ENCODE measurements at places on chromosomes 13 and 19.
A peak's percentile ranks its signal among the peaks of the same experiment; 100 is the strongest.

DNA sequence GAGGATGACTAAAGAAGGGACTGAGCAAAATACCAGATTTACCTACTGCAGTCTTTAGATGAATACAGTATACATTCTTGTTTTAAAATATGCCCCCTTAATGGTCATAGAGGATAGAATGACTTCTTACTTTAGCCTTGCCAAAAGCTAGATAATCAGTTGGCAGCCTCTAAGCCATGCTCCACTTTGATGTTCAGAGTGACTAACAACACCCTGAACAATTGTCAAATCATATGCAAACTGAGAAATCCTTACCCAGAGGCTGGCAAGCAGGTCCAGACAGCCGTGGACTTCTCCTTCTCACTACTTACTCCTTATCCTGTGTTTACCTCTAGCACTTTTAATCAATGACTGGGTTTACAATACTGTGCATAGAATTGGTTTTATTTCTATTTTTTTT, 23.6 kb upstream of the PHF11 start:
- DNase-seq, result peak; percentile 5

- DNase-seq, result no peak
Observed at GRCh38 chr13:35888457-35888883, 242.7 kb downstream of the DCLK1 start.

DNA sequence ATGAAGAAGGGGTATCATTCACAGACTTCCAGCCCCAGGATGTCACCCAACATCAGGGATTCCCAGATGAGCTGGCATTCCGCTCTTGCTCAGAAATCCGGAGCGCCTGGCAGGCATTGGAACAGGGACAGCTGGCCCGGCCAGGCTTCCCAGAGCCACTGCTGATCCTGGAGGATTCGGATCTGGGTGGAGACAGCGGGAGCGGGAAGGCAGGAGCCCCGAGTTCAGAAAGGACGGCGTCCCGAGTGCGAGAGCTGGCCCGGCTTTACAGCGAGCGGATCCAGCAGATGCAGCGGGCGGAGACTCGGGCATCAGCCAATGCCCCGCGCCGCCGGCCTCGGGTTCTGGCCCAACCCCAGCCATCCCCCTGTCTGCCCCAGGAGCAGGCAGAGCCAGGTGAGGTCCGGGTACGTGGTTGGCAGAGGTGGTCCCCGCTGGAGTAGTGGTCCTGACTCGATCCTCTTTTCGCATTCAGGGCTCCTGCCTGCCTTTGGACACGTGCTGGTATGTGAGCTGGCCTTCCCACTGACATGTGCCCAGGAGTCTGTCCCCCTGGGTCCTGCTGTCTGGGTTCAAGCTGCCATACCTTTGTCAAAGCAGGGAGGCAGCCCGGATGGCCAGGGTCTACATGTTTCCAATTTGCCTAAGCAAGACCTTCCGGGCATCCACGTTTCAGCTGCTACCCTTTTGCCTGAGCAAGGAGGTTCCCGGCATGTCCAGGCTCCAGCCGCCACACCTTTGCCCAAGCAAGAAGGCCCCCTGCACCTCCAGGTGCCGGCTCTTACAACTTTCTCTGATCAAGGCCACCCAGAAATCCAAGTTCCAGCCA, 11.0 kb downstream of the PLEKHG2 start:
- no peak for DNase-seq

- no peak for DNase-seq
Observed at GRCh38 chr13:58500938-58501337, 869.4 kb downstream of the PCDH17 start.

DNA sequence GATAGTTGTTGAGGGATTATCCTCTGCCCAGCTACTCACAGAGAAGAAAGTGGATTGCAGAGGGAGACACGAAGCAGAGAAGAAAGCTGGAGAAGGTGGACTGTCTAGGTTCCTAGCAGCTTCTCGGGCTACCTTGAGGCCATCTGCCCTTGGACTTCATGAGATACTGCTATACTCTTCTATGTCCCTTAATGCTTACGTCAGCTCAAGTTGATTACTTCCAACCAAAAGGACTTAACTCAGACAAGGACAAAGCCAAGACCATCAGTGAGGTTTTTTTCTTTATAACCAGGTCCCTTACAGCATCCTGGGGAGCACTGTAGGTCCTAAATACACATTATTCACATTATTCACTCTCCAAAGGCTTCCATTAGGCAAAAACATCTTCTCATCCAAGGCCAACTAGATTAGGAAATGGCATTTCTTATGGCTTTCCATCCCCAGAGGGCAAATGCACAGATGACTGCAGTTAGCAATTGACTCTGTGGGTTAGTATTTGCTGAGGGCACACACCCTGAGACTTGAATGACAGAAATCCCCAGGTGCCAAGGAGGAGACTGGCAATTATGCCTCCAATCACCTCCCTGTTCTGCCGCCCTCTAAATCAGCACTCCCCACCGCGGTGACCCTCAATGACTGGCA, 4.1 kb upstream of the UBE2L5 start:
- no peak for DNase-seq

DNA sequence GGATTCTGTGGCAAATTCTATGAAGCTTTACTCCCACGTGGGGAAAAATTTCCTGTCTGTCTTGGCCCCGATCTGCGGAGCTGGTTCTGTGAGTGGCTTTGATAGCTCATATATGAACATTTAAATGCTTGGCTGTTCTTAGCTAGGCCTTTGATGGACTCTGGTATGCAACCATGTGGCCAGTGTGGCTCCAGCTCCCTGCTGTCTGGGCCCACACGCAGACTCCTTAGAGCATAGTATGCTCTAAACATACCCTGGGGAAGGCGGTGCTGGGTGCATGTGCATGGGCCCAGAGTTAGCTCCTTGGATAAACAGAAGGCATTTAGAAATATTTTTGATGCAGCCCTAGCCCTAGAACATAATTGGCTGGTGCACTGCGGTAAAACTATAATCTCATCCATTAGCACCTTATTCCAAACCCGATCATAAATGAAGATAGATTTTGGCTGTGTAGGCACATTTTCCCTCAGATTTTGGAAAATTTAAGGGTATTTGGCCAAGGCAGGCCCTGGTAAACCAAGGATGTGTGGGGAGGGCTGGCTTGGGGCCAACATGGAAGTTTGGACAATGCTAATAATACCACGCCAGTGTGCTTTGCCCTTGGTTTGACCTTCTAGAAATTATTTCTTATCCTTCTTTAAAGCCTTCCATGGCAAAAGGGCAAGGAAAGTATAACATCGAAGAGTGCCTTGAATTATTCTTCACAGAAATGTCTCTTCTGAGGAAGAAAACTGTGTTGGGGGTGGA, 153.5 kb downstream of the LMO7 start:
- DNase-seq, result no peak

GRCh38 chr13:35818633-35819067, 312.5 kb downstream of the DCLK1 start:
- no peak for DNase-seq

DNA sequence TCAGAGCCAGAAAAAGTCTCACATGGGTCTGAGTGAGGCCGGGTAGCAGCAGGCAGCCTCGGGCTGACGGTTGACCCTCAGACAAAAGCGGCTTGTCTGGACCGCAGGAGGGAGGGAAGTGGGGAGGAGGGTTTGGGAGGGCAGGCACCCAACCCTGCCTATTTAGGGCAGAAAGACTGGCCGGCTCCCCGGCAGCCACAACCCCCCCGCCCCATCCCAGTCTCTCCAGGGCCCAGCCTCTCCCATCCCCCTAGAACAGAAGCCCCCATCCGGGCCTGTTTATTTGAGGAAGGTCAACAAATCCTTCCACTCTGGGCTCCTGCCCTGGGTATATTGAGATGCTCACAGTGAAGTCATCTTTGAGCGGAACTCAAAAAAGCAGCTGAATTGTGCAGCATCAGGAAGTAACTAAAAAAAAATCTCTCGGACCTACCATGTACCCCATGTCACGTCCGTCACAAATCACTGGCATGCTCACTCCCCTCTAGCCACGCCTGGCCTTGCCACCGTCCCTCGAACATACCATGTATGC, 6.3 kb downstream of the DACT3 start:
- no peak for DNase-seq

DNA sequence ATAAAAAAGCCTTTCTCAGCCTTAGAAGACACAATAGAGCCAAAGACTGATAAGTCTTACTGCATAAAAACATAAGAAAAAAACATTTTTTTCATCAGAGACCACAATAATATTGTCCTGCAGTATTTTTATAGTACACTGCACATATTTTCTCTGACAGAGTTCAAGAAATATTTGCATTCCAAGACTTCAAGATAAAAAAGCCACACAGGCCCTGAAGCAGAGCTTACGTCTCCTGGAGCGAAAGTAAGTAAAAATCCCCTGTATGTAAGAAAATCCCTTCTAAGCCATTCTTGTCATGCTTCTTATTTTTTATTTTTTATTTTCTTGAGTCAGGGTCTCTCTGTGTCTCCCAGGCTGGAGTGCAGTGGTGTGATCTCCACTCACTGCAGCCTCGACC, 755.9 kb downstream of the LIG4 start:
- no peak for DNase-seq

DNA sequence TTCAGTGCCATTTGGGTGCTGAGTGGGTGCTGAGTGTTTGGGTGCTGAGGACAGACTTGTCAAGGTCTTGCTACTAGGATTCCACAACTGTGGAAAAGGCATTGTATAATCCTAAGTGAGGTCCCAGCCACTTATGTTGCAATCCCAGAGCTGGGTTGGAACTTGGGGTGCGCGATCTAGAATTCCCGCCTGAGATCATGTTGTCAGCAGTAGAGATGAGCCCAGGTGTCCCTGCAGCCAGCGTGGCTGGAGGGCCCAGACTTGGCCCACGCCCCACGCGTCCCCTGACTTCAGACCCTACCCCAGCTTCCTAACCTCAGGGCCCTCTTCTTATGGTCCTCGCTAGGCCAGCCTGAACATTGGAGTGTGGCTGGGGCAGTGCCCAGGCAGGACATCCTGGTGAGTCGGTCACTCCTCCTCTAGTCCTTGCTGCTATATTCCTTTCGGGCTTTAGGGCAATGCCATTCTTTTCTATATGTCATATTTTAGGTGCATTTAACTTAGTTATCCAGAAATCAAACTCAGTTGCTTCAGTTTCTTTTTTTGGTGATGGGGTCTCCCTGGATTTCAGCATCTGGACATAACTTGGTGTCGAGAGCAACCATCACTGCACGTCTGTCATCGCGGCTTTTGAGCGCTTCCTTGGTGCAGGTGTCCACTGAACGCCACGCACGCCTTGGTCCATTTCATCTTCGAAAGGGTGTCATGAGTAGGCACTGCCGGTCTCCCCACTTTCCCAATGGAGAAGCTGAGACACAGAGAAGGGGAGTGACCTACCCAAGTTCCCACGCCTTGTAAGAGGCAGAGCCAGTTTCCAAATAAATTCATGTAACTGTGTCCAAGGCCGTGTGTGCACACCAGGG, 46.4 kb upstream of the F7 start:
- no peak for DNase-seq

GRCh38 chr13:92769046-92769445, 457.6 kb upstream of the GPC6 start:
- DNase-seq, result no peak

- no peak for DNase-seq
Observed at GRCh38 chr13:99085808-99086266, 108.0 kb upstream of the DOCK9 start.

GRCh38 chr19:19115954-19116353, 22.3 kb downstream of the TMEM161A start:
- no peak for DNase-seq

GRCh38 chr13:19561585-19561984, 253 bp upstream of the TPTE2 start:
- DNase-seq, result no peak

DNA sequence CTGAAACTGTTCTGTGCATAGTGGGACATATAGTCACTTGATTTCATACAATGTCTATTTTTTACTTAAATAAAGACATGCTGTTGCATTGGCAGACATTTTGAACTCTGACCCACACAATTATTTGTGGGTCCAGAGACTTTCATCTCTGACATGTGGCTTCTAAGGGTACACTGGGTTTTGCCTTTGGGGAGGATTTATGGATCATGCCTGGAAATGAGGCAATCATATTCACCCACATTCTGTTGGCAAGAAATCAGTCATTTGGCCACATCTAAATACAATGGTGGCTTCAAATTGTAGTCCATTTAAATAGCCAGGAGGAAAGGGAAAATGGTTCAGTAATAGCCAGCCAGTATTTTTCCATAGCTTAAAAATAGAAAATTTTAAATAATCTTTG, 238.3 kb upstream of the KLF12 start:
- no peak for DNase-seq

DNA sequence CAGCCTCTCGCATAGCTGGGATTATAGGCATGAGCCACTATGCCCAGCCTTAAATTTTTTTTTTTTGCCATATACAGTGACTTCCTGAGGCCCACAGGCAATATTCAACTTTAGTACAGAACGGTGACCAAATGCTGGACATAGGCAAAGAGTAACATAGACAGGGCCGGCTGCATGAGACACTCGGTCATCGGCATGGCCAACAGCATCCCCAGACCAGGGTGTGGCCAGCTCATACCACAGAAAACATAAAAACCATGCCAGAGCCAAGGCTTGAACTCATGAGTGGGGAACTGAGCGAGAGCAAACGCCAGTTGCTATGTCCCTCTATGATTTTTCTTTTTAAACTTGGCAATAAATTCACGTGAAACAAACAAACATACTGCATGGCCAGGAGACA, 17.0 kb downstream of the KANK2 start:
- no peak for DNase-seq

GRCh38 chr19:19651076-19651475, 7.6 kb upstream of the GMIP start:
- DNase-seq, result no peak

GRCh38 chr13:110716247-110716515, 2.7 kb downstream of the ING1 start:
- peak; percentile 6 for DNase-seq

DNA sequence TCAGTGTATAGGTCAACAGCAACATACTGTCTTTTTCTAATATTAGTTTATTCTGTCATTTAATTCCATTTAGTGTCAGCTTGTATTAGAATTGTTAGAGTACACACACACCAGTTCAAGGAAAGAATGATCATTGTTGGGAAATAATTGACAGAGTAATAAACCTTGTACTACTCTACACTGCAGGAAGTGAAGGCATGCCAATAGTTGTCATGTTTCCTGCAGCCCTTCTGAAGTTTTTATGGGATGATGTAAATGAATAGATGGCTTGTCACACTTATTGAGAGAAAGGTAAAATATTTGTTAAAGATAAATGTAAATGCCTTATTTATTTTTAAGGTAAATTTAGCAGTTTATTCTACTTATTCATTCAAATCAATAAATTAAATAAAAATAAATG, 306.9 kb upstream of the KLHL1 start:
- no peak for DNase-seq

DNA sequence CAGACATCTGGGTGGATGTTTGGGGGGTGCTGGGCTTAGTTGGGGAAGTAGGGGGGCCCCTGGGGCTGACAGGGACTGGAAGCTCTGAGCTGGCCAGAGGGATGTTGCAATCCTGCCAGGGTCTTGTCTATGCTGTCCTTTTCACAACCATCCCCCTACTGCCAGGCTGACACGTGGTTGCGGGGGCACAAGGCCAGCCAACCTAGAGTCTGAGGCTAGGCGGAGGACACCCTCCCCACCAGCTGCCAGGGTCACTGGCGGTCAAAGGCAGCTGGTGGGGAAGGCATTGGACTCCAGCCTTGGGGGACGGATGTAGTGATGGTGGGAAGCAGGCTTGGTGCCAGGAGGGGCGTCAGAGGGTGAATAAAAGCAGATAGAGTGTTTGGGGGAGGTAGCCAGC, 1.6 kb upstream of the APOC1 start:
- no peak for DNase-seq
